ENCODE measurements at places on chromosomes 5 and 9.

- DNase-seq: no peak
Measured at GRCh38 chr5:141814064-141814964, 63.9 kb downstream of the PCDH1 start.

DNA sequence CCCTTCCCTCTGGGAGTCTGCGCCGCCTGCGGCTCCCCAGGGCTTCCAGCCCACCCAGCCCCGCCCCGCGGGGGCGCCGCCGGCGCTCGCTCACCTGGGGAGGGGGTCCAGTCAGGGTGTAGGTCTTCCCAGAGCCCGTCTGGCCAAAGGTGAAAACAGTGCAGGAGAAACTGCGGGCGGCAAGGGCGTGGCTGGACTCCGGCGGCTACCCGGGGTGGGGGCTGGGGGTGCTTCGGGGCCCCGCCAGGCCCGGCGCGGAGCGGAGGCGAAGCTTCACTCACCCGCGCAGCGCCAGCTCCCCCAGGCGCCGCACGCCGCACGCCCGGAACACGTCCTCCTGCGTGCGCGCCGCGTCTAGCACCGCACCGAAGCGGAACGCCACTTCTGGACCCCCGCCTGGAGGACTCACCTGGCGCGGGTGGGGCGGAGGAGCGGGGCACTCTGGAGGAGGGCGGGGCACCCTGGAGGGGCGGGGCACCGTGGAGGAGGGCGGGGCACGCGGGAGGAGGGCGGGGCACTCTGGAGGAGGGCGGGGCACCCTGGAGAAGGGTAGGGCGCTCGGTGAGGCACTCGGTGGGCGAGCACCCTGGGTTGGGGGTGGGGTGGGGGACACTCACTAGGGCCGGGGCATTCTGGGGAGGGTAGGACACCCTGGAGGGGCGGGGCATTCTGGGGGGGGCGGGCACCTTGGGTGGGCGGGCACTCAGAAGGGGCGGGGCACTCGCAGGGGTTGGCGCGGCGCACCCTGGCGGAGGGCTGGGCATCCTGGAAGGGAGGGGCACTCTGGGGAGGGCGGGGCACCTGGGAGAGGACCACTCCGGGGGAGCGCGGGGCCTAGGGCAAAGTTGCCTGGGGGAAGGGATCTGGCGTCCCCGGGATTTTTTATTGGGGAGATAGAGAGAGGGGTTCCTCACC lies 814 bp downstream of the KIF12 start:
- no peak for DNase-seq

DNA sequence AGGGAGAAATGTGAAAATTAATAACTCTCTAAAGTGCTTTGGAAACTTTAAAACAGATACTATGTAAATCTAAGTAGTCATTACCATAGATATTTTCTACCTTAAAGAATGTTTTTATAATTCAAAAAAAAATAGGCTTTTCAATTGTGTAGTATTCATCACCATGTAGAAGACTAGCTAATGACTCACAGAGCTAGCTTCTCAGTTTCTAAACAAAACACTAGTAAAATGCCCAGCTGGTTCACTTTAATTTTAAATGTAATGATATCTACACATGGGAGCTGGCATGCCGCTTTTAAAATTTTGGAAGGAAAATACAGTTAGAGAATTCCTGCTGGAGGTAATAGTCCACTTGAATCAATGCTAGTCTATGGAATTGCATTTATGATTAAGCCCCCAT lies 509.8 kb downstream of the CSNK1G3 start:
- no peak for DNase-seq

- DNase-seq: no peak
Measured at GRCh38 chr5:96927008-96927407, 8.9 kb upstream of the LNPEP start.

GRCh38 chr9:91515074-91515687 lies 91.5 kb upstream of the NFIL3 start:
- no peak for DNase-seq

- DNase-seq: no peak
Measured at GRCh38 chr9:15121630-15122029, 185.4 kb downstream of the TTC39B start.

DNA sequence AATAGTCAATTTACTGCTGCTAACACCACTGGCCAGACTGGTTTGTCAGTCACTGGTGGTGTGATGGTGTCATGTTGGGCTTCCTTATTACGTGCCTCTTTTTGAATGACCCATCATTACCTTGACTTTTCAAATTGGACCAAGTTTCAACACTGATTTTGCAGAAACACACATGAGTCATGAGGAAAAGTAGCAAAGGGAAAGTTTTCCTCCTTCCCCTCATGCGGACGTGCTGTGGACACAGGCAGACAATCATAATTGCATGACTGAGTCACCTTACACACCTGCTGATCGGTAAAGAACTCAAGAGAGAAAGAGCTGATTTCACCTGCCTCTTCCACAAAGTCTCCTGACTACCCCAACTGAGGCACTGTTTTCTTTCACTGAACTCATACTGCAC lies 324.5 kb downstream of the ARRDC3 start:
- no peak for DNase-seq

- DNase-seq: no peak
Measured at GRCh38 chr9:85377731-85378289, 363.9 kb downstream of the AGTPBP1 start.

DNA sequence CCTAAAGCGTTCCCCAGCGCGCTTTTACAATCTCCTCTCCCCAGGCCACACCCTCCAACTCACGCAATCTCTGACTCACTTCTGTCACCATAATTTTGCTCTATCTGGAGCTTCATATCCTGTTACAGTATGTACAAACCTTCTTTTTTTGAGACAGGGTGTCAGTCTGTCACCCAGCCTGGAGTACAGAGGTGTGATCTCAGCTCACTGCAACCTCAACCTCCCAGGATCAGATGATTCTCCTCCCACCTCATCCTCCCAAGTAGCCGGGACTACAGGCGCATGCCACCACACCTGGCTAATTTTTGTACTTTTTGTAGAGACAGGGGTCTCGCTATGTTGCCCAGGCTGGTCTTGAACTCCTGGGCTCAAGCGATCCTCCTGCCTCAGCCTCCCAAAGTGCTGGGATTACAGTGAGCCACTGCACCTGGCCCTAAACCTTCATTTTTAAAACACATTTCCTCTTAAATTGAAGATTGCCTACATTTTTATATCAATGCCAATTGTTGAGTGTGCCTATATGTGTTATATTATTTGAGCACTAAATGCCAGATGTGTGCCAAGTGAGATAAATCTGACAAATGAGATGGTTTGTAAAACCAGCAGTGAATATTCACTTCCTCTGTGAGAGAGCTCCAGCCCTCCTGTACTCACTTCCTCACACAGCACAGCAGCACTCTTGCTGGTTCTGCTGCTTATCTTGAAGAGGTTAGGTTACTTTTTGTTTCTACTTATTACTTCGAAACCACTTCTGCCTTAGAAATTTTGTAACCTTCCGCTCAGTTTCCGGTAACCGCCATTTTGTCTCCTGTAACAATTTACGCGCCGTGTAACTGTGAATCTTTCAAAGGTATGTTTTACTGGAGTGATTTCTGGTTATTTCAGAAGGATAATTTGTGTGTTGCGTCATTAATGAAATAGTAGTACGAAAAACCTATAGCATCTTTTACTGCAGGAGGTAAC lies 57.9 kb downstream of the DOCK8 start:
- peak; percentile 50 for DNase-seq

GRCh38 chr9:81664638-81665222 lies 24.6 kb downstream of the TLE1 start:
- no peak for DNase-seq

DNA sequence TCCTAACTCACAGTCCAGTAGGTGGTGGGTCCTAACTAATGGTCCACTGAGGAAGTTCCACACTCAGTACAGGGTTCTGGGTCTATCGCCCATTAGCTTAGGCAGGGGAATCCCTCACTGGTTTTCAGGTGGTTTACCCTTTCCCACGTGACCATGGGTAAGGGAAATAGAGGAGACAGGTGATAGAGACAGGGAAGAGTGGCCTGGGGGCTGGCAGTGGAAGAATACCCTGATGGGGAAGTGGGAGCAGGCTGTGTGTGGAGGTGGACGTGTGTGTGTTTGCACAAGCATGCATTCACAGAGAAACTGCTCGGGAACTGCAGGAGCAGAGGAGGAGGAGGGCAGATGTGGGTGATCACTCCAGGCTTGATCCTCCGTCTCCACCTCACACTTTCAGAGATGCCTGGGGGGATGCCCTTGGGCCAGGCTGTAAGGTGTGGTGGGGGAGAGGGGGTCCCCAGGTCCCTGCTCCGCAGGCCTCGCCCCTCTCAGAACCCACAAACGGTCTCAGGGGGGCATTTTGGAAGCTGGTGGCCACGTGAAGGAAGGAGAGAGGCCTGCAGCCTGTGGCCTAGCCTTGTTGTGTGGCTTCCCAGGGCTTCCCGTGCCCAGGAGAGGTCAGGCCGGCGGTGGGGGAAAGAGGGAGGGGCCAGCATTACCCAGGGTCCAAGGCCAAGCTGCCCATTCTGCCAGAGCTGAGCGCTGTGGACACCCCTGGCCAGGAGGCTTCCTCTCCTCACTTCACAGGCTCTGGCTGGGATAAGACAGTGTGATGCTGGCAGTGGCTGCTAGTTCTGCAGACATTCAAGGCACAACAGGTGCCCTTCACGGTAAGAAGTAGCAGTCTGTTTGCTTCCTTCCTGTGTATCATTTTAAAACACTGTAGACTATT lies 80.0 kb downstream of the OTULIN start:
- no peak for DNase-seq

GRCh38 chr5:150497274-150497988 lies 10.5 kb upstream of the NDST1 start:
- DNase-seq: no peak

DNA sequence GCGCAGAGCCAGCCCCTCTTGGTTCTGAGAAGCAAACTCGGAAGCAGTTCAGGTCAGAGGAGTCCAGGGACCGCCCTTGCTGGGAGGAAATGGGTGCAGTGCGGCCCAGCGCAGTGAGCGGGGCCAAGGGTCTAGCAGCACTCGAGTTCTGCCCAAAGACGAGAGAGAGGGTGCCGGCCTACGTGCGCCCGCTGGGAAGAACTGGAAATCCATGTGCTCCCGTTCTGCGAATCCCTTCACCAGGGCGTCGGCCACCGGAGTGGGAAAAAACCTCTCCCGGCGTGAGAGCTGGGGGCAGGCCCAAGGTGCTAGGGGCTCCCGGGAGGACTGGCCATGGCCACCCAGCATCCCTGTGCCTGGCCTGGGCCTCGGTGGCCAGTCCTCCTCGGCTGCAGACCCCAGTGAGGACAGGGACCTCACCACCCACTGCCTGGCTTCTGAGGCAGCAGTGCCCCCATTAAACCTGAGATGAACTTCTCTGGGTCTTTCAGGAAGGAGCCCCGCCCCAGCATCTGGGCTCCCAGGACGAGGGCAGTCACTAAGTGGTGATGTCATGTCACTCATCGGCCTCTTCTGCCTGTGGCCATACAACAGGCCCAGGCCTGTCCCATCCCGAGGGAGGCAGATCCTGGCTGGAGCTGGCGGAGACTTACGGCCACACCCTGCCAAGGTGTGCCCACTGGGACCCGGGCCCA lies 10.6 kb downstream of the TMEM250 start:
- no peak for DNase-seq

- DNase-seq: no peak
Measured at GRCh38 chr5:139267481-139267880, 26.1 kb upstream of the MATR3 start.

DNA sequence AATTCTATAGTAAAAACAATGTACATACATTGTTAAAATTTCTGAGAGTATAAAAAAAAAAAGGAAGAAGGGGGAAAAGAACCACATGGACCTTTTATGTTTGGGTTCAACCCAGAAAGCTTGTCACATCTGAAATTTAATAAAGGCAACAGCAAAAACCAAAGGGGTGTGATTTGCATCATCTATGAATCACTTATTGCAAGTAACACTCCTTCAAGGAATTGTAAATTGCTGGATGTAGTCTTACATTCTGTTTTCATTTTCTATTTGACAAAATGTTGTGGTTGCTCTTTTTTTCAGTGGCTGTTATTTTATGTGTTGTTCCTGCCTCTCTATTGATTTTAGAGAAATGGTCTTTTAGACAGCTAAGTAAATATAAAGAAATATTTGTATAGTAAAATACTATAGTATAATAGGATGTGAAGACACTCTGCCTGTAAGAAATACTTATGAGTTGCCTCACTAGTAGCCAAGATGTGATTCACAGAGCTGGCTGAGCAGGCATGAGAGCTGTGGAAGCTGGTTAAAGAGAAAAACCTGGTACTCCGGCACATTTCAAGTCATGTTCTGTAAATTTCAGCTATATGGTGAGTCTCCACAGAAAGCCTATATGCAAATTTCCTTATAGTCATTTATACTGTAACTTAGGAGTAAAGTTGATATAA lies 131.1 kb upstream of the CNTLN start:
- no peak for DNase-seq

GRCh38 chr9:114151426-114151956 lies 3.8 kb upstream of the COL27A1 start:
- DNase-seq: no peak

GRCh38 chr9:9791611-9792010 lies 821.2 kb downstream of the PTPRD start:
- DNase-seq: no peak

- no peak for DNase-seq
Measured at GRCh38 chr9:130199605-130200004, 27.4 kb downstream of the NCS1 start.

DNA sequence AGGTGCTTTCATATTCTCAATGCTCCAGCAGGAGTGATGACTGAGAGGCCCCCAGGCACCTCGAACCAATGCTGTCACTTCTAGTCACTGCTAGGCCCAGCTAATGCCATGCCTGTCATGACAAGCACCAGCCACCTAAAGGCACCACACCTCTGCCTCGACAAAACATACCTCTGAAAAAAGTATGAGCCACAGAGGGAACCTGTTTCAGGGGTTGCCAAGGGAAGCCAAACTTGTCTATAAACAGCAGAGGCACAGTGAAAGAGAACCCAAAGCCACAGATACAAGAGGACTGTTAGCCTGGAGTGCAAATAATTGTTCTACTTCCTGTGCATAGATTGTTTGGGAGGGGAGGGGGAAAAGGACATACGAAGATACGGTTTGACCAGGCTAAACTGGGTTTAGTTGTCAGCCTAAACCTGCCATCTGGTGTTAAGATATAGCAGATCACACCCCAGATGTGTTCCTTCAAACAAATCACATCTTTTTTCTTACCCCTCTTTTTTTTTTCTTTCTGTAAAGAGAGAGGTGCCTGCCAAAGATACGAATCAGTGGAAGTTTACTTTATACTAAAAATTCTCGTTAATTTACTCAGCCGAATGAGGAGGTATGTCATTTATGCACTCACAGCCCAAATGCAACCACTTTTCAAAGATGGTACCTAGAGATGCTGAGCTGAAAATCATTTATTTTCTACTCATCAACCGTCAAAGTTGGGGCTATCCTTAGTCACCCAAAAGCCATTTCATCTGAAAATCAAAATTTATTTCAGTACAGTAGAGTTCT lies 45.7 kb downstream of the BNC2 start:
- DNase-seq: no peak
